ENCODE measurements at places on chromosomes 4 and X. TPM values are rescaled to one million over a fixed set of nuclear protein-coding genes. Genes with fewer than 3 reads are reported as not detected.

Gene TGIF2LX
- total RNA-seq, result not detected

Gene H2AZ1
- total RNA-seq, result 802 TPM

Gene PARM1
- 9.4 TPM for total RNA-seq

Gene PDE5A
- total RNA-seq, result 20.2 TPM

DNA sequence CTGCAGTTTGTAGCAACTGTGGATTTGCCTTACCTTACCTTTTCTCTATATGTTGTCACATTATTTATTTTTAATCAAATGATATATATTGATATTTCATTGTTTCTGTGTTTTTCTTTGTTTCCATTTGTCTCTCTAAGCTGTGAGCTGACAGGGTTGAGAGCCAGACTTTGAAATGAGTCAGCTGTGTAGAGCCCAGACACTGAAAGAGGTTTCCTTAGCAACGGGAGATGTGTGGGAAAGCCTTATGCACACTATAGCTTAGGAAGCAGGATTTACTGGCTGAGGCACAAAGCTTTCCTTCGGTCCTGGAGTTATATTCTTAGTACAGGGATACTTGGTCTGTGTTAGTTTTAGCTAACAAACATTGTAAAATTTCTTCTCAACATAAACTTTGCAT, 192.2 kb downstream of the FGF13 start:
- peak; percentile 12 for DNase-seq

GRCh38 chrX:70139736-70140135, 6.5 kb downstream of the IGBP1 start:
- DNase-seq, result no peak

- no peak for DNase-seq
Measured at GRCh38 chrX:21960569-21961541, 20.3 kb downstream of the SMS start.

- no peak for DNase-seq
Measured at GRCh38 chr4:119152741-119153140, 17.1 kb downstream of the MYOZ2 start.

GRCh38 chrX:107205770-107206696, at the start of the genes DNAAF6 and NUP62CL:
DNAAF6 (plus strand) TSS chrX:107206611; CDS start chrX:107212876, 6,265 bp downstream.
NUP62CL (minus strand) TSS chrX:107206433; CDS start chrX:107175146, 31,287 bp downstream.
- peak; percentile 91 for DNase-seq
